ENCODE measurements at places on chromosomes 3 and 15. TPM values are rescaled to one million over a fixed set of nuclear protein-coding genes. Genes with fewer than 3 reads are reported as not detected.

ENTPD3 gene
- 3.0 TPM for total RNA-seq

CHL1 gene
- total RNA-seq: 69.0 TPM

INSYN1 gene
- 14.8 TPM for total RNA-seq

GOLGA8M gene
- 0.10 TPM for total RNA-seq

IMPG2 gene
- total RNA-seq: 2.1 TPM

B3GALNT1 gene
- total RNA-seq: 27.5 TPM

ZNF639 gene
- total RNA-seq: 53.5 TPM

MOBP gene
- total RNA-seq: not detected

REC114 gene
- total RNA-seq: not detected

GP9 gene
- total RNA-seq: not detected

TMEM212 gene
- not detected for total RNA-seq

PLCH1 gene
- total RNA-seq: 3.1 TPM

ZNF717 gene
- total RNA-seq: 21.3 TPM

SORD gene
- 11.5 TPM for total RNA-seq

POU1F1 gene
- not detected for total RNA-seq

HTD2 gene
- 21.8 TPM for total RNA-seq

NPTN gene
- total RNA-seq: 85.5 TPM

DNA sequence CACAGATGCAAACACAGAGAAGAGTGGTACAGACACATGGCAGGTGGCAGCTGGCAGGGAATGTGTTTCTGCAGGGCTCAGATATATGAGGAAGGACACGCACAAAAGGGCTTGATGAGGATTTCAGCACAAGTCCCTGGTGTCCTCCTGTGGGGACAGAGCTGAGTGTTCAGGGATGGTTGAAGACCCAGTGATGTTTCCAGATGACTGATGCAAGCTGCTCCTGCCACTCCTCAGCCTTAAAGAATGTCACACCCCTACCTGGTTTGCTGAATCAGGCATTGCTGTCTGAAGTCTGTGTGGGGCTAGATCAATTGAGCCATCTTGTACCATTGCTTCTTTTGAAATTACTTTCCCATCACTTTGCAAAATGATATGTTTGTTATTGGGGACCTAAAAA lies 40.2 kb downstream of the TNFAIP8L3 start:
- DNase-seq: no peak

DNA sequence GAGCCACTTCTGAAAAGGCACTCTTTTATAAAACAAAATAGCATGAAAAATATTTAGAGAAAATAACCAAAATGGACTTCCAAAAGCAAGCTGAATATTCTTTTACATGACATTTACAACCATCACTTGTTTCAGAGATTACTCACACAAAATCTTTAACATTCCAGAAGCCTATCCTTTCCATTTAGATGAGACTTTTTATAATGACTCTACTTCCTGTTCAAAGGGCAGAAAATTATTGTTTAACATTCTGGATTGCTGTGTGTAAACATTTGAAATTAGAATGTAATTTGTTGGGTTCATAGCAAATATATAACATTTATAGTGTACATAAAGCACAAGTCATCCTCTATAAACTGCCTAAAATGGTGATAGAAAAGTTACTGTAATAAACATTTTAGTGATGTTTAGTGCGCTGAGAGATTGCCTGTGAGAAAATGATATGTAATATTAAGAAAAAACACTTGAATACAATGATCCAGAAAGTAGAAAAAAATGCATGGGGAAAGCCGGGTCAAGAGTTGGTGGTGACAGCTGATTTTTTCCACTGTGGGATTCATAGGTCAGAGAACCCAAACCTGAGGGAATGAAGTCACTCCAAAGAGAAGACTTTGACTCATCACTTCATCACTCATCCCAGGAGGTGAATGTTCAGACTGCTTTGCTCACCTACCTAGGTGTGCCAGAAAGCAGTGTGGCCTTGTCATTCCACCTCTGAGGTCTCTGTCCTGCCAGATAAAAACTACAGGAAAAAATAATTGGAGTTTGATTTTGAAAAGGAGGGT lies 305.8 kb downstream of the ARPP21 start:
- DNase-seq: no peak

GRCh38 chr3:89414270-89414669 lies 306.8 kb downstream of the EPHA3 start:
- DNase-seq: peak; percentile 48

- DNase-seq: no peak
Measured at GRCh38 chr15:39242345-39242744, 338.5 kb upstream of the THBS1 start.

DNA sequence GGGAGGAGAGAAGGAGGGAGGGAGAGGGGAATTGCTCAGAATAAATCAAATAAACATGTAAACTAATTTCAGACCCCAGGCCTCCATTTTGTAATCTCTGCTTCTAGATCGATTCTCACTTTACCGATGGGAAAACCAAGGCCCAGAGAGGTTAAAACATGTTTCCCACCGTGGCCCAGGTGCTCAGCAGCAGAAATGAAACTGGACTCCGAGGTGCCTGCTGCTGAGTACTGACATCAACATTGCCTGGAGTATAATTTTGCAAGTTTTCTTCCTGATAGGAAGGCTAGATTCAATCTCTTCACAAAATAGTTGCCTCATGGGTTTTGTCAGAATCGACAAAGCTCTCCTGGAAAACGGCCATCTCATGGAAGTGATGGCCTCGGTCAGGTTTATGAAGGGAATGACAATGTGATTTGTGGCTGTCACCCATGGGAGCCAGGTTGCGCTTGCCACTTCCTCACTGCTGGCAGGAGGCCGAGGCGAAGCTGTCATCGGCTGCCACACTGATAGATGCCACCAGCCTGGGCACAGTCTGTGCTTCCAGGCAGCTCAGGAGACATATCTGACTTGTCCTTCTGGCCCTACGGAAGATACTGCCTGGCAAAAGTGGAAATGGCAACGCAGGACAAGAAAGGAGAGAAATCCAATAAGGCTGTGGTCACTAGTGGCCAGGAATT lies 133.1 kb upstream of the LRRN1 start:
- no peak for DNase-seq

GRCh38 chr15:63950911-63951481 lies 95.3 kb downstream of the DAPK2 start:
- no peak for DNase-seq

DNA sequence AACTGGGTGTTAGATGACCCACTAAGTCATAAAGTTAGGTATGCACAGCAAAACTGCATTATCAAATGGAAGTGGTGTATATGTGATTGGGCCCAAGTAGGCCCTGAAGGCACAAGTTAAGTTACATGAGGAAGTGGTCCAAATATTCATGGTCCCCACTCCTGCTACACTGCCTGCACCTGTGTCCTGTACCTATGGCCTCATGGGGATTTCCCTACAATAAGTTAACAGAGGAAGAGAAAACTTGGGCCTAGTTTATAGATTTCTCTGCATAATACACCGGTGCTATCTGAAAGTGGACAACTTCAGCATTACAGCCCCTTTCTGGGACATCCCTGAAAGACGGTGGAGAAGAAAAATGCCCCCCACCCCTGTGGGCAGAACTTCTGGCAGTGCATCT lies 41.5 kb downstream of the STRIT1 start:
- no peak for DNase-seq

GRCh38 chr15:94174399-94174802 lies 57.0 kb upstream of the MCTP2 start:
- no peak for DNase-seq

DNA sequence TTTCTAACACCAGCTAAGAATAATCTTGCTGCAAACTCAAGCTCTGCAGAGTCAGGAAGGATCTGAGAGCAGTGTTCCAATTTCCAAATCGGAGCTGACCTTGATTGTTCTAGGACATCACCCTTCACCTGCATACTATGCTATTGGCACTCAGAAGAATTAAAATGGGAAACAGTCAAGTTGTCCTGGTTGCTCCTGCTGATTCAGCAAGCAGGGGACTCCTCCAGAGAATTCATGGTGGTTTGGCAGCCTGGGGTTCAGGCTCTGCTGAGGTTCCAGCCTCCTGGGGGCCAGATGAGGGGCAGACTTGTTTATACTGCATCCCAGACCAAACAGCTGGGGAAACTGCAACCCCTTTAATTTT lies 213.7 kb upstream of the ADAMTS9 start:
- DNase-seq: no peak

DNA sequence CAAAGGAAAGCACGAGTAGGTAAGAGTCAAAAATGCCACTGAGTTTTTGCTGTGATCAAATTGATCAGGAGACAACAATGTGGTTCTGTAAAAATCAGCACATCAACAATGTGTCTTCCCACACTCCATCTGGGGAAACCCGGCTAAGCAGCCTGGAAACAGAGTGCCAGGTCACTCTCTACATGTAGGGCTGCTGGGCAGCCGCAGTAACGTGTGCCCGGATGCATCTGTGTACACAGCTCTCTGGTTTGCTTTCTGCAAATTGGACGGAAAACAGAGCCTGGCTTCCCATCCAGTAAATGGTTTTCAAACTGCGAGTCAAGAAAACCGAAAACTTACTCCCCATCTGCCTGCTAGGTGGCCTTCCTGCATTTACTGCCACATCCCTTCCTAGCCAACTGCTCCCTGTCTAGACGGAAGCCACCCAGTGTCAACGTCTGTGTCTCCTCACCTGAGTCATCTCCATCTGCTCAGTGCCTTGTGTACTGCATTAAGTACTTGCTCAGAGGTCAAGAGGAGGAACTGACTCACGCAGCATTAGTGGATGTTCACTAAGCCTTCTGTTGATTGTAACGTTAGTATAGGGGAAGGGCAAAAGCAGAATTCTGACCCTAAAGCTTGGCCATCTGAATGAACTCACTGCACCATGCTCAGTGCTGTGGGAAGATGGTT lies 124.1 kb downstream of the TJP1 start:
- no peak for DNase-seq

DNA sequence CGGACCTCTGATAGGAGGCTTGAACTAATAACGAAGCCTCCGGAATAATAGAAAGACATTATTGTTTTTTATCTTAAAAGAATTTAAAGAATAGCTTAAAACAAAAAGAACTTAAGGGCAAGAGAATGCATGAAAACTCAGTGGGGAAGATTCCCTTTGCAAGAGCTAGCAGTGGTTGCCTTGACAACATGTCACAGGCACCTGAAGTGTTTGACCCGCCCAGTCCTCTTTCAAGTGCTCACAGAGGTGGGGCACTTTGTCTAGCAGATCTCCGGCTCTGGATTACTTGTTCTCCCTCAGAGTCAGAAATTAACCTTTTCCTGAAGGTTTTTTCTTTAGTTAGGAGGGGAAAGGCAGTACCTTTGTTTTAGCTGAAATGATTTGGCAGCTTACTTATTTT lies 37.8 kb downstream of the LARS2 start:
- DNase-seq: peak; percentile 45

DNA sequence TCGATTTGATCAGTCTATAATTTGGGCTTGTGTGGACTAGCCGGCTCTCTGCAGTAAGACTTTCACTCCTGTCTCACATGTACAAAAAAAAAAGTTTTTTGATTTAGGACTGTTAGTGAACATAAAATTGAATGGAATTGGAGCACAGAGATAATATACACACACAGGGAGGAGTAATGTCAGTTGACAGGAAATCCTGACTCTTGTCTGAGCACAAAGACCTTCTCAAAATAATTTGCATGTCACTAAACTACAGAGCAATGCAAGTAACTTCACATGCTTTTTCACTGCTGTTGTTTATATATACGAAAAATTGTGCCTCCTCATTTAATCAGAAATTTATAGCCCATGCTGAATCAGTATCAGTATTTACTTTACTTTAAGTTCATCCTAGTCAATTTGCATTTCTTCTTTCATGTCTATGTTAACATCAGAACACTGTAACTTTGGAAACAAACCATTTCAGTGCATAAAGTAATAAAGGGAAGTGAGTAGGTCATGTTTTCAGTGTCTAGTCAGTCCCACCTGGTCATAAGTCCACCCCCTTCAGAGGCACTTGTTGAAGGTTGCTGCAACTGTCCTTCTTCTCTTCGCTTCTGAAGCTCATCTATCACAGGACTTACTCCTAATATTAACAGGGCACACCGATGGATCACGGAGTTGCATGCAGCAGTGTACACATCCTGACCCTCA lies 115.8 kb downstream of the FBXL22 start:
- no peak for DNase-seq

GRCh38 chr3:186719945-186720739 lies 3.0 kb downstream of the KNG1 start:
- DNase-seq: no peak

- DNase-seq: no peak
Measured at GRCh38 chr3:79809106-79809505, 41.3 kb upstream of the ROBO1 start.

GRCh38 chr3:188631291-188632010 lies 477.5 kb downstream of the LPP start:
- DNase-seq: no peak

DNA sequence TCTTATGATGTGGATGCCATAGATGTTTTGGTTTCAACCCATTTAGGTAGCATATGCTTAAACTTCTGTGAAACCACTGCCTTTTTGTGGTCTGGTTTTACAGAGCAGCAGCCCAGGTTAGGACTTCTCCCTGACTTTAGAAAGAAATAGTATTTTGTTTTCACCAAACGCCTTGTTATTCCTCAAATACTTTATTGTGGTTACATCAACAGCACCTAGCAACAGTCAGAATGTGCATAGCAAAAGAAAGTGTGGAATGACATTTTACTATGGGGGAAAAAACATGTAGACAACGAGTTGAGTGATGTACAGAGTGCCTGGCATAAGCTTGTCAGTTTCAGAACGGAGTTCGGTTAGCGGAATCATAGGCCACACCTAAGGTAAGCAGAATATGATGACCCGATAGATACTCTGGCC lies 159.2 kb downstream of the TPRG1 start:
- DNase-seq: no peak

DNA sequence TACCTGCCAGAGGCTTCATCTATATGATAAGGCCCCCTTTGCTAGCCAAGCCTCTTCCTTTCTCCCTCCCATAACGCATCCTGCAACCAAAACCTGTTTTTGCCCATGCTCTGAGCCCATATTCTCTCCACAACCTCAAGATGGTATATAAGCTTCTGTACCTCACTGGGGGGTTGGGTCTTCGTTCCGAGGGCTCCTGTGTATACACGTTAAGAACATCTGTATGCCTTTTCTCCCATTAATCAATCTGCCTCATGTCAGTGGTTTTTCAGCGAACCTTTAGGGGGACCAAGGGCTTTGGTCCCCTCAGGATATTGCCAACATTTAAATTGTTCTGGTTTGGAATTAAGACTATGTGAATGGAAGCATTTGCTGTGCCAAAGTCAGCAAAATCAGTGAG lies 168.0 kb downstream of the PEX5L start:
- no peak for DNase-seq

Data from tongue (tissue), 3 donors.